Left kidney (tissue), 8 donors: ENCODE measurements at places on chromosomes 2 and 18.

DNA sequence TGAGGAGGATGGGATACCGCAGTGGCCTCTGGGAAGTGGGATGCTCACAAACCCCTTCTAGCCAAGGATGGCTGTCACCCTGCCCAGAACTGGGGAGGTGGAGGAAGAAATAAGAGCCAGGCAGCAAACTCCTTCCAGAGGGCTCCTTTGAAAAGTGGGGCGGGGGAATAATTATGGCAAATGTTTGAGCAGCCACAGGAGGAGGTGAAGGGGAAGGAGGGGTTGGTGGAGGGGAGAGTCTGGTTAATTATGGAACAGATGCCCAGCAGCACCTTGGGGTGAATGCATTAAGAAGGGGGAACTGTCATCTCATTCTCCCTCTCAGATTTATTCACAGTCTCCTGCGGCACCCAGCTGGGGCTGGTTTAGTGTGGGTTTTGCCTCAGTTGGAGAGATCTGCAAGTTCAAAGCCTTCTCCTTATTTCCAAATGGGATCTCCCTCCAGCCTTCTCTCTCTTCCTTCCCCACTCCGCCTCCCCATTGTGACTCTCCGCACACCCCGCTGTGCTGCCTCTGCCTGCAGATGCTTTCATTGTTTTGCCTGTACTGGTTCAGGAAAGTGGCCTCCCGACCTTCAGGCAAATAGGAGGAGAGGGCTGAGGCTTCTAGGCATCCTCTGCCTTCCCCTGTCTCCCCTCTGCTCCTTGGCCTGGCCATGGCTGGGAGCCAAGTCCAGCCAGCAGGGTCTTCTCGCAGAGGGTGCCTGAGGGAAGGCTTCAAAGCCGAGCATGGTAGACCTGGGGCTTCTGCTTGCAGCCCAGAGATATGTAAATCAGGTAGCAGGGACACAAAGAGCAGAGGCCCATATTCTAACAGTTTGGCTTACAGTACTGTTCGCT is 457.2 kb upstream of the MEX3C start:
- no peak for DNase-seq

- no peak for DNase-seq
These were observed 836.8 kb upstream of the VRK2 start for GRCh38 chr2:57209799-57210198.

- no peak for DNase-seq
These were observed 79.6 kb downstream of the USP40 start for GRCh38 chr2:233486778-233487552.

- DNase-seq = no peak
These were observed 109.1 kb upstream of the ID2 start for GRCh38 chr2:8572712-8573233.

DNA sequence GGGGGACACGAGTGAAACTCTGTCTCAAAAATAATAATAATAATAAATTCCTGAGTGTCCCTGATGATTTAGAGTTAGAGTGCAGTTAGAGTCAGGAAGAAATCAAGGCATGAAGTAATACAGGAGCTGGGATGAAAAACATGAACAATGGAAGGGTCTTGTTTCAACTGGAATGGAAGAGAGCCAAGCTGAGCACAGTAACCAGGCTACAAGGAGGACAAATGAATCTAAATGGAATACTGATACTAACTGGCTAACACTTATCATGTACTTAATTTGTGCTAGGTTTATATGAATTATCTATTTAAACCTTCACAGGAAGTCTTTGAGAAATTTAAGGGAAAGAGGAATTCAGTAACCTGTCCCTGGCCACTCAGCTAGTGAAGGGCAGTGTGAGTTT is 38.8 kb upstream of the PSME4 start:
- DNase-seq = no peak
